Activated CD4-positive, CD25-positive, alpha-beta regulatory T cell treated with anti-CD3 and anti-CD28 coated beads, Interleukin-2, amount 50 U/mL, for 72 hours (primary cell): ENCODE measurements at places on chromosomes 5 and 9.

GRCh38 chr9:129718647-129719046, 34.2 kb downstream of the PTGES start:
- DNase-seq: no peak

DNA sequence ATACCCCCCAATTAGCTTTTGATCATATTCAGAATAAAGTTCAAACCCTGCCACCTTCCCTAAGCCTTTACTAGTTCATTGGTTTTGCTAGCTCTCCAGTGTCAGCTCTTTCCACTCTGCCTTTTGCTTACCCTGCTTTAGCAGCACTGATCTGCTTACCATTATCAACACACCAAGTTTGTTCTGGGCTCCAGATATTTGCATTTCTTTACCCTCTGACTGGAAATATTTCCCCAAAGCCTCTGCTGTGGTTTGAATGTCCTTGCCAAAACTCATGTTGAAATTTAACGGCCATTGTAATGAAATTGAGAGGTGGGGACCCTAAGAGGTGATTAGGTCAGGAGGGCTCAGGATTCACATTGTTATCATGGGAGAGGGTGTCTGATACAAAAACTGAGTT, 99.5 kb downstream of the GCNT1 start:
- DNase-seq: no peak

DNA sequence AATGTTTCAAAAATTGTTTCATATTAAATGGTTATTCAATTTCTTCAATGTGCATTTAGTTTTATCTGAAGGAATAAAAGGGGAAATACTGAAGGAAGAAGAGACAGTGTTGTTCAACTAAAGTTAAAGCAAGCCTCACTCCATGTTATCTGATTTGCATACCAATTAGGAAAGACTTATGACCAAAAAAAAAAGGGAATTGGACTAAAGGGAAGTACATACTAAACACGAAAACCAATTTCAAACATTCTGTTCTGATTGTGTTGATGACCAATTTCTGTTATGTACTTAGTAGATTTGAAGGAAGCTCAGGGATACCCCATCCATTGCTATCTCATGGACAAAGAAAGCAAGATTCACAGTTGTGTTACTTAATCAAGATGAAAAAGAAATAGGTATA, 4.9 kb upstream of the GAPT start:
- DNase-seq: no peak

- DNase-seq: no peak
Observed at GRCh38 chr5:76805821-76806505, 12.9 kb upstream of the F2RL1 start.

GRCh38 chr5:39720136-39720535, 295.4 kb upstream of the DAB2 start:
- DNase-seq: no peak

- DNase-seq: no peak
Observed at GRCh38 chr9:109319626-109320241, 1.1 kb downstream of the EPB41L4B start.

GRCh38 chr5:76162335-76162734, 79.2 kb downstream of the SV2C start:
- no peak for DNase-seq

GRCh38 chr5:117394506-117395157, 820.0 kb upstream of the SEMA6A start:
- no peak for DNase-seq

DNA sequence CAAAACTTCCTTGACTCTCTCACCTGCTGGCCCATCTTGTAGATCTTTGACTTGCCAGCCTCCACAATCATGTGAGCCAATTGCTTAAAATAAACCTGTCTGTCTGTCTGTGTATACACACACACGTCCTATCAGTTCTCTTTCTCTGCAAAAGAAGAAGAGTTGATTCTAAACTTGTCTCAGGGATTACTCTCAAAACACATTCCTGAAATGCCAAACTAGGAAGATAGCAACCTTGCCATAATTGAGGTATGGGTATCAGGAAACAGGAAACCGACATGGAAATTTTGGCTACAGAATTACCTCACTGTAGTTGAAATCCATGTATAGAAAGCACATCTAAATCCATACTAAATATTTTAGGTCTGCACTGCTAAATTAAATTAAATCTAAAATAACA, 483.4 kb downstream of the PLK2 start:
- no peak for DNase-seq

- DNase-seq: no peak
Observed at GRCh38 chr9:2215921-2216441, 200.8 kb downstream of the SMARCA2 start.

- no peak for DNase-seq
Observed at GRCh38 chr5:112795342-112795741, 57.7 kb downstream of the APC start.

DNA sequence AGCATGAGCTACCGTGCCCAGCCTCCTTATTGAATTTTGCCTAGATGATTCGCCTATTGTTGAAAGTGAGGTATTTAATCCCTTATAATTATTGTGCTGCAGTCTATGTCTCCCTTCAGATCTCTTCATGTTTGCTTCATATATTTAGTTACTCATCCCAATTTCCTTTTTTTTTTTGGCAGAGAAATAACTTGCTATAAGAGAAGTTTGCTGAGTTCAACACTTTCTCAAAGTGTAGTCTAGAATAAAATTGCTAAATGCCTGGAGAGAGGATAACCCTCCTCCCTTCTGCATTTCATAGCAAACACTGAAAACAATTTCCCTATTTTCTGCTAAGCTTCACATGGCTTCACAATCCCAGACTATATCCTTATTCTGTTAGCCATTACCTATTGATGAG, 136.6 kb upstream of the CD180 start:
- DNase-seq: no peak

GRCh38 chr9:98790842-98791607, 5.3 kb downstream of the ANKS6 start:
- peak; percentile 76 for DNase-seq

GRCh38 chr5:89095341-89095740, 212.4 kb upstream of the MEF2C start:
- DNase-seq: no peak

DNA sequence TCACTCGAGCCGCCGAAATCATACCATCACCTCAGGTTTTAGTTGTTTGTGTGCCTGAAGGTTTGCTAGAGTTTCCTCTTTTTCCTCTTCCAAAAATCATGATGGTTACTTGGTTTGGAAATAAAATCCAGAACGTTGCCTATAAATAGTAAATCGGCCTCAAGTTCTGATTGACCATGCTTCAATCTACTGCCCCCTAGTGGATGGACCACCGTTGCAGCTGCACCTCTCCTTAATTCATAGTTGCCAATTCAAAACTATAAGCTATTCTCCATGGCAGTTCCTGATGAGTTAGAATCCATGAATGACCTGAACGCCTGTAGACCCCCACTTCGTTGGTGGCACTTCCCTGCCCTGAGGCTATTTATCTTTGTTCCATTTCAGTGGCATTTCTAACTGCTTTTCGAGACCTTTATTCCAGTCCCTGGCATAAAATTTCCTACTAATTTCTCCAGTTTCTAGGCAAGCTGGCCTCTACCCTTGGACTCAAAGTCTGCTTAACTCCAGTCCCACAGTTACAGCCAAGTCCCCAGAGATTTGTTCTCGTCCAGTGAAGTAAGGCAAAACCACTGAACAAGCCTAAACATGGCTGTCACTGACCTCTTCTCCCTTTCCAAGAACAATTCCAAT, 422.6 kb downstream of the EFNA5 start:
- peak; percentile 35 for DNase-seq

DNA sequence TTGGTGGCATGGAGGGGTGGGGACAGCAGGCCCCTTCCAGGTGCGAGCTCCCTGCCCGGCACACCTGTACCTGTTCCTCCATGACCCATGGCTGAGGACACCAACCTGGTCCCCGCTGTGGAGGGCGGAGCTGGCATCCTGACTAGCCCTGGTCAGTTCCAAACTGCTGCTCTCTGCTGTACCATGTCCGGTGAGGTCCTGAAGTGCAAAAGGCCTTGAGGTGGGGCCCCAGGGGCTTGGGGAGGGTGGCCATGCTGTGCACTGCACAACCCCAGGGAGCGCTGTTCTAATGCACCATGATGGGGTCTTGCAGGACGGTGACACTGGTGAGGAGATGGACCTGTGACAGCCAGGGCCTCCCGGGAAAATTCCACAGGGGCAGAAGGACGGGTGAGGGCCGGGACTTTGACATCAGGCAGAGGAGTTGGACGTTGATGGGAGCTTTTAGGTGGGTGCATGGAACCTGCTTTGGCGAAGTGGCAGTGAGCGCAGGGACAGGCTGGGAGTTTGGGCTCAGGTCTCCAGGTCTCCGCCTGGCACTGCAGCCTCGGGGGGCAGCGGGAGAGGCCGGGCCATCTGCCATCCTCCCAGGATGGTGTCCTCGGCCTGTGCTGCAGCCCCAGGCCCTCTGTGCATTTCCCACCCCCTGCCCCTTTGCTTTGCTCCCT, 38.9 kb downstream of the COL5A1 start:
- DNase-seq: no peak

GRCh38 chr9:125690679-125691078, 16.3 kb downstream of the MAPKAP1 start:
- DNase-seq: no peak

DNA sequence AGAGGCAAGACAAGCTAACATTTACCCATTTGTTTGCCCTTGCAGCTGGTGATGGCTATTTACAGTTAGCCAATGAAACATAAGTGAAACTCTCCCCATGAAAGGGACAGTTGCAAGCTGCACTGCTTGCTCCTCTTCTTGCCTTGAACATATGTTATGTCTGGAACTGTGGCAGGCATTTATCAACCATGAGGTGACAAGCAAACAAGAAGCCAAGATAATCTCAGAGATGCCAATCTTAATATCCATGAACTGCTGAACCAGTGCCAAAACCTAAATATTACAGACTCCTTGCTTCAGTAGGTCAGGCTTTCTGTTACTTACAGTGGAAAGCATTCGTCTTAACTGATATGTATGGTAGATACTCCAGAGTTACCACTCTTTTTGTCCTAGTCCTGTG, 133.4 kb downstream of the ACTBL2 start:
- DNase-seq: no peak

- DNase-seq: peak; percentile 77
Observed at GRCh38 chr5:134184155-134185135, 7.7 kb upstream of the SKP1 start.

GRCh38 chr5:177611446-177612214, 11.7 kb downstream of the B4GALT7 start:
- no peak for DNase-seq

DNA sequence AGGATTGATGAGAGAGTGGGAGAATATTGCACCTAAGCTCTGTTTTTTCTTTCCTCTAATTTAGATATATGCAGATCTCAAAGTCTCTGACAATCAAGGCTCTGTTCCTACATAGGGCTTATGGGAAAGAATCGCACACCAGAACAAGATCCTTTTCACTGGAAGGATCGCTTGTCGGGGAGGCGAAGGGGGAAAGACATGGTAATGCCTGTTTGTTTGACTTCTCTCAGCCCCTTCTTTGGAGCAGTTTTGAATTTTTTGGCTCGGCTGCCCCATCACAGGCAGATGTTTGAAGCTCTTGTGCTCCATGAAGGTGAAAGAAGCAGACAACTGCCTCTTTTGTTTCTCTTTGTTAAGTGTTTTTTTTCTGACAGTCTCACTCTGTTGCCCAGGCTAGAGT, 599.9 kb upstream of the ZNF608 start:
- DNase-seq: no peak

DNA sequence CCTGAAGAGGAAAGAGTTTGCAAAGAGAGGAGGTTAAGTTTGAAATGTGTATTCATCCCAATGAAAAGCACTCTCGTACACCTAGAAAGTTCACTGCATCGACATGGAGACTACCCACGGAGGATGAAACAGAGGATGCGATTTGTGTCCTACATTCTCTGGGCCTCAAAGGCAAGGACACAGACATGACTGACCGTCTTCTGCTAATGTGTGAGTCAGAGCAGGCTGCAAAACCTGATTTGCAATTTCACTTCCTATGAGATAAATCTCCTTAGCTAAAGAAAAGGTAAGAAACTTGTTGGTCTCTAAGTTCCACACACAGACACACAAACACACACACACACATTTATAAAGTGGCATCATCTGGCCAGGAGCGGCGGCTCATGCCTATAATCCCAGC, 98.6 kb downstream of the GNAQ start:
- no peak for DNase-seq

GRCh38 chr5:5295351-5295750, 127.1 kb upstream of the ICE1 start:
- no peak for DNase-seq

GRCh38 chr5:38575476-38575875, 19.0 kb upstream of the LIFR start:
- DNase-seq: no peak

GRCh38 chr5:150075233-150075632, 11.1 kb downstream of the CSF1R start:
- DNase-seq: peak; percentile 11

DNA sequence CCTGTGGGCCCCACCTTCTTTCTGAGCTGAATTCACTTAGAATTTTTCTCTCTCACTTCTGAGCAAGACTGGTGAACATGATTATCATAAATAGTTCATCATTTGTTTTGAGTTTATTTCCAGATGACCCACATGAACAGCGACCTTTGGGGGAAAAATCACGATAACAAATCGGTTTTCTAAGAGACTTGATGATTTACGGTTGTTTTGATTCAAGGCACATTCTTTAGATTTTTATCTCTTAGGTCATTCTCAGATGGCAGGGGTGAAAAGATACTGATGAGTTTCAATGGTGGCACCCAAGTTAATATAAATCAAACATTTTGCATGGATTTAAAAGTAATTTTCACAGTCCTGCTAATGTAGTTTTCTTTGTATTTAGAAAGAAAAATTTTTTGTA, 95.1 kb downstream of the DMXL1 start:
- DNase-seq: no peak

- DNase-seq: no peak
Observed at GRCh38 chr5:150604894-150605440, 35.5 kb upstream of the SYNPO start.
